ENCODE measurements at places on chromosomes 5 and 9.

DNA sequence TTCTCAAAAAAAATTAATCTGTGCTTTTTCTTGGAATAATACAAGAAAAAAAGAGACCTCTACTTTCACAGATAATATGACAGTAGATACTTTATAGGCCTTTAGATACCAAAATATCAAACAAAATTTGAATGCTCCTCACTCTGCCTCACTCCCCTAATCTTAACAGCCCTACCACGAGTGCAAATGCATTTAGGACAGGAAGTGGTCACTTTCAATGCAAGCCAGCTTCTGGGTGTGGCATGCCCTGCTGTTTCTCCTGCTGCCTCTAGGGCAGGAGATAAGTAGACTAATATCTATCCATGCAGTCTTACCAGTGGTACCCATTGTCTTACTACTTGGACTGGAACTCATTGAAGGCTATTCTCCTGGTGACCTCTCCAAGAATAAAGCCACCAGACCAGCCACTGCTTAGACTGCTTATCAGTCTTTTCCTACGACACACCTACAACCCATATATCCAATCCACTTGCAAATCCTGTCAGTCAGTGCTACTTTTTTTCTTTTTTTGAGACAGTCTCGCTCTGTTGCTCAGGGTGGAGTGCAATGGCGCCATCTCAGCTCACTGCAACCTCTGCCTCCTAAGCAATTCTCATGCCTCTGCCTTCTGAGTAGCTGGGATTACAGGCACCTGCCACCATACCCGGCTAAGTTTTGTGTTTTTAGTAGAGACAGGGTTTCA is 23.0 kb downstream of the FRRS1L start:
- DNase-seq: peak; percentile 29

DNA sequence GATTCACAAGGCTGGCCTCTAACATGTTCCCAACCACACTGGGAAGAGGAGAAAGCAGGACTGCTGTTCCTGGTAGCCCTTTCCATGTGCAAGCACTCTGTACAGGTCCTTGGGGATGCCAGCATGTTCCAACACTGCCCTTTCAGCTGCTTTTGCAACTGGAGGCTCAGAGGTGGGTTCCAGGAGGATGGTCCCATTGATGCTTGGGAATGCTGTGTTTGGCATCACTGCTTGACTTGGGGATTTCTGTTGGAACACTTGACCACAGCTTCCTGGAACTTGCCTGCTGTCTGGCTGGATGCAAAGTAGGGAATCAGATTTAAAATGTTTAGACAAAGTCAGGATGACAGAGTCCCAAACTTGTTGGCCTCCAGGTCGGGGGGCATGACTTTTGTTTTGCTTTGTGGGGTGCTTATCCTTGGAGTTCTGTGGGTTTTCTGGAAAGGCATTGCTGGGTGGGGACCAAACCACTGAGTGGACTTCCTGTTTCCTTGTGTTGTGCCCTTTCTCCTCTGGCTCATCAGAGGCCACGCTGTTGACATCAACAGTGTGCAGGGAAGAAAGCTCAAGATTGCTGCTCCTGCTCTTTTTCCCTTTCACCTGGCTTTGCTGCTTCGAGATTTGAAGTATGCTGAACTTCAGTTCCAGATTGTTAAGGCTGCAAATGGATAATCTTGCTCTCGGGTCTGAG is 148.5 kb upstream of the RPS23 start:
- no peak for DNase-seq

DNA sequence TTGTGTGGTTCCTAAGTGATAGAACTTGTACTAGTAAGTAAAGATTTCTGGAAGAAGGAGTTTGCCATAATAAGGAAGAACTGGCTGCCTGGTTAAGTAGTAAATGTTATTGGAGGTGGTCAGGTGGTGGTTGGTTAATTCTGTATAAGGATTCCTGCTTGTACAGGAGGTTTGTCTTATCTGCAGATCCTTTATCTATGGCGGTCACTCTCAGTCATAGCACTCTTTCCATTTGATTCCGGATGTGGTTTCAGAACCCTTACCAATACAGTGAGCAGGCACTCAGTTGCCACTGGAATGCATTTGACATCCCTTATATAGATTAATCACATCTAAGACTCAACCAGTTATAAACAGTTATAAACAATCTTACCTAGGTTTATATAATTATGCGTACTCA is 50.3 kb downstream of the RAD50 start:
- DNase-seq: no peak

DNA sequence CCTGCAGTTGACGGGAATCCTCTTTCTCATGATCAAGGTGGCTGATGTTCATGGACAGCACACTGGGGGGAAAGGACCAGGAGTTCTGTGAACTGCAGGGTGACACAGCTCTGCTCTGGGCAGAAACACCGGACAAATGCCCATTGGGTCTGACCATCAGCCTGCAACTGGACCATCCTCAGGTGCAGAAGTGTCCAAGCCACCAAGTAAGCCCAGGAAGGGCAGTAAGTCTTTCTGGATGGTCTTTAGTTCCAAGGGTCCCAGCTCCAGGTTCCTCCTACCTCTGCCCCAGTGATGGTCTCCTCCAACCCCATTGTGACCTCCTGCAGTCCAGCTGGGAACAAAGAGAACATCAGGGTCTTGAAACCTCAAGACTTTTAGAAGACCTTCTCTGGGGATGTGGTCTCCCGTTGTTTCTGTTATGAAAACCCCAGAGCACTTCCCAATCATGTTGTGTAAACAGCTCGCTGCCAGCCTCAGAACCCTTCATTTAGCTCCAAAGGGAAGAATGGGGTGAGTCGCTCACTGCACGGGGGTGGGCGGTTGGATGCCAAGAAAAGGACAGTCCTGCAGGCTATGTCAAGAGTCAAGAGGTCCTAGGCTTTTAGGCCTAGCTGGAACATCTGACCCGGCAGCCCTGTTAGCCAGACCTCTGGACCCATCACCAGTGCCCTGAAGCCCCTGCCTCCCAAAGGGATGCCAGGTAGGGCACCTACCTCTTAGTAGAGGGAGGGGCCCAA is 41.8 kb upstream of the TCF7 start:
- DNase-seq: no peak

DNA sequence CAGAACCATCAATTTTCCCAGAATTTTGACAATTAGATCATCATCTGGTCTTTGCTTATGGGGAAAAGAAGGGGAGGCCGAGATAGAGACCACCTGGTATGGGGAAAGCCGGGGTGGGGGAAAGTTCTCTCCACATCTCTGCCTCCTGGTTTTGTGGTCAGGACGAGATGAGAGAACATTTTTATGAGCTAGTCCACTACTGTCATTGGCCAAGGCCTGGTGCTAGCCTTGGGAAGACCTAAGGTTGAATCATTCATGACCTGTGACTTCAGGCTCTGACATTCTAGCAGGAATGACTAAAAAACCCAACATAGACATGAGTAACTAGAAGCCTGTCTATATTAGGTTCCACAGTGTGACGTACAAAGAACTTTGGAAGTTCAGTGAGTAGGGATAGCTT is 135.2 kb downstream of the PTTG1 start:
- DNase-seq: no peak

DNA sequence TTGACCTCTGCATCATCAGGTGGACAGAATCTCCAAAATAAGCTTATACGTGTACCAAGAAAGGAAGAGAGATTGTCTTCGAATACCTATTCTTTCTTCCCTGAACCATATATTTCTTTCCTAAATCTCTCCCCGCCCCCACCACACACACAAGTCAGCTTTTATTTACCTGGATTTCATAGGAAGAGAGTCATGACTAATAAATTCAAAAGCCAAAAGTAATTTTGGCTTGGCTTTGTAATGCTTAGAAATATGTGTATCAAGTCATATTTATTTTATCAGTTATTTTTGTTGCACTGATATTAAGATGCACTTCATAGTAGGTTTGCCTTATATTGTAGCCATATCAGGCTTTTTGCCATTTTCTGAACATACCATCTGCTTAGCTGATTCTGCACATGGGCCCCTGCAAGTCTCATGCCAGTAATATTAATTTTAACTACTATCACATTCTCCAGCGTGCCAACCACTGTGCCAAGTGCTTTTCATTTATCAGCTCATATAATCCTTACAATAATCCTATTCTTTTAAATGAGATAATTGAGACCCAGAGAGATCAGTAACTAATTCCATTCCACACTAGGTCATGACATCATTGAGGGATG is 1405.3 kb upstream of the NUDT12 start:
- DNase-seq: no peak

GRCh38 chr5:179418972-179419371 is 73.7 kb upstream of the ADAMTS2 start:
- no peak for DNase-seq

DNA sequence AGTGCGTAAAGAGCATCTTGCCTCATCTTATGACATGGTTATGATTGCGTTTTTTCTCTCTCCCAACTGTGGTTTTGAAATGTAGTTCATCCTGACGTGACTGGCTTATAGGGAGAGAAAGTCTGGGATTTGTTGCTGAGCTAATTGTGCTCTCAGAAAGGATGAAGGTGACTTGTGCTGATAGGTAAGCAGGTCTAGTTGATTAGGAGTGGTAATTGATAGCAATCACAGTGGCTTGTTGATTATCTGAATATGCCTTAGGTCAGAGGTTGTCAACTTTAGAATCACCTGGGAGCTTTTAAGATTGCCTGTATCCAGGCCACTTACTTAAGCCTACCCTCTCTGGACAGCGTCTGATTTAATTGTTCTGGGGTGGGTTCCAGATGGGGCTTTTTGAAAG is 117.8 kb downstream of the TLE4 start:
- no peak for DNase-seq

DNA sequence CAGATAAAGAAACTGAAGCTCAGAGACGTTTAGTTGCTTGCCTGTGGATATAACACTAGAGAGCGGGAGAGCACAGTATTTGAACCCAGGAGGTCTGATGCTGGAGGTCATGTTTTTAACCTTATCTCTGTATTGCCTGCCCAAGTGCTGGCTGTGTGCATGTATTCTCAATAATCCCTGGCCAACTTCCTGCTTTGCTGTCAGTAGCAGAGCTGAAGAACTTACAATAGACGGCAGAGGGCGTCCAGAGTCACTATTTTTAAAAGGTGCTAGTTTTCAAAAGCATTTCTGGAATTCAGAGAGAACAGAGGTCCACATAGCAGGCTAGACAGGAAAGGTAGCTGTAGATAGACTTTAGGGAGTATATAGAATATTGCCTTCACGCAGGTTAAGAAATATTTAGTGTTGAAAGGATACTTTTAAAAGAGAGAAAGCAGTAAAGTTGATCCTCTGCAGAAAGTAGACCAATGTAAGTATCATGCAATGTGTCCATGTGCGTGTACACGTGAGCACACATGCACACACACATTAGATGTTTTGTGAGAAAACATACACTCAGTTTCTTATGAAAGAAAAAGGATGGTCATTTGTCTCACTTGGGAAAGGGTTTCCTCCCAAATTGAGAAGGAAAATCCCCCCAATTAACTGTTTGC is 46.3 kb downstream of the PTCD2 start:
- peak; percentile 67 for DNase-seq

DNA sequence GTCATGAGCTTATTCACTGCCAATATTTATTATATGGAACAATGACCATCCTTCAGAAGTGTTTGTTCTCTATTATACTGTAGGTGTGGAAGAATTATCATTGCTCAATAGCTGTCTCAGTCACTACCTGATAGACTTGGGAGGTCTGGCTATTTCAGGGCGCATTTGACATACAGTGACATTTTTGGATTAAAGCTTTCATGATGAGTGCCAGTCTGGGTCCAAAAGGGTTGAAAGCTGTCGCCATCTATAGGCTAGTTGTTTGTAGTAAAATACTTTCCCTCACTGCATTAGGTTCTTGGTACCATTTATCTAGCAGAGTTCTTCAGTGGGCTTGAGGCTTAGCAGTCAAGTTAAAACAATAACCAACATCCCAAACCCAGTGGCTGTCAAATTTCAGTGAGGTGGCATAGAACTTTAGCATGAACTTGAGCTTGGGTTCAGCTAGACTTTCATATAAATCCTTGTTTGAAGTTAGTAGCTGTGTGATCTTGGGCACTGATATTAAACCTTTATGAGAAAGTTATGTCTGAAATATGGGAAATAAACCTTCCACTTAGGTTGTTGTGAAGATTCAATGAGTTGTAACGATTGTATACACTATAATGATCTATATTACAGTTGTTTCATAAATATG is 110.5 kb upstream of the CDKN2B start:
- peak; percentile 21 for DNase-seq

GRCh38 chr5:10913841-10914240 is 152.8 kb upstream of the DAP start:
- peak; percentile 13 for DNase-seq

- DNase-seq: no peak
Observed at GRCh38 chr5:69270840-69271239, 36.2 kb downstream of the CDK7 start.

GRCh38 chr5:107112216-107112615 is 558.5 kb downstream of the EFNA5 start:
- no peak for DNase-seq

GRCh38 chr9:135343136-135343535 is 136.4 kb upstream of the PPP1R26 start:
- DNase-seq: no peak

- no peak for DNase-seq
Observed at GRCh38 chr5:172509405-172509781, 55.1 kb upstream of the SH3PXD2B start.

DNA sequence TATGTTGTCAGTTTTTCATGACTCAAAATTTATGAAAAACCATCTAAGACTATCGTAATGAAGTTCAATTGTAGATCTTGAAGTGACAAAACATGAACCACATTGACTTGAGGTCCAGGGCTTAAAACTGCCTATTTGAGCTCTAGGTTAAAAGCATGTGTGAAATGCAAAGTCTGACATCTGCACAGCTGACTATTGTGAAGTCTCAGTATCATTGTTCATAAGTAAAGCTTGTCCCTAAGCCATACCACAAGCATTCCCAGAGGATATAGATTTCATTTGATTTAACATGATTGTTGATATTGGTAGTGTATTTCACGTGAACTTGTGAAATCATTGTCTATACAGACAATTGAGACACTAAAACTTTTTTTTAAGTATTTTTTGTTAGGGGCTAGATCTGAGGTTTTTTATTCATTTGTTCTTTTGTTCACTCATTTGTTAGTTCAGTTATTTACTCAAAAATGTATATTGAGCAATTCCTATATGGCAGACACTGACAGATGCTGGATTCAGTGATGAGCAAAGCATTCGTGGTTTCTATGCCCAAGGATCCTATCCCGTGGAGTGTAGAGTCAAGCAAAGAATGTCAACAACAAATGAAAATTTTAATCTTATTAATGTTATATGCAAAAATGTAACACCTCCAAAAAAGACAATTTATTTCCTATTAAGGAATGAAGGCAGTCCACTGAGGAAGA is 485.2 kb downstream of the RAB3C start:
- DNase-seq: no peak

GRCh38 chr9:87519461-87519860 is 21.8 kb downstream of the DAPK1 start:
- DNase-seq: no peak

GRCh38 chr5:142748568-142749249 is 21.5 kb upstream of the ARHGAP26 start:
- peak; percentile 42 for DNase-seq

Measured in HepG2 (cell line).